Muscle of leg (tissue), 16 donors: ENCODE measurements at places on chromosomes 5 and 9.

- peak; percentile 94 for DNase-seq
These were observed 31.6 kb downstream of the ANXA2R start for GRCh38 chr5:43008363-43009153.

- no peak for DNase-seq
These were observed 53.0 kb downstream of the F2RL2 start for GRCh38 chr5:76570153-76570552.

GRCh38 chr5:136506131-136506530, 140.8 kb upstream of the TRPC7 start:
- no peak for DNase-seq

GRCh38 chr9:102225841-102226441, 487.5 kb upstream of the GRIN3A start:
- peak; percentile 1 for DNase-seq

DNA sequence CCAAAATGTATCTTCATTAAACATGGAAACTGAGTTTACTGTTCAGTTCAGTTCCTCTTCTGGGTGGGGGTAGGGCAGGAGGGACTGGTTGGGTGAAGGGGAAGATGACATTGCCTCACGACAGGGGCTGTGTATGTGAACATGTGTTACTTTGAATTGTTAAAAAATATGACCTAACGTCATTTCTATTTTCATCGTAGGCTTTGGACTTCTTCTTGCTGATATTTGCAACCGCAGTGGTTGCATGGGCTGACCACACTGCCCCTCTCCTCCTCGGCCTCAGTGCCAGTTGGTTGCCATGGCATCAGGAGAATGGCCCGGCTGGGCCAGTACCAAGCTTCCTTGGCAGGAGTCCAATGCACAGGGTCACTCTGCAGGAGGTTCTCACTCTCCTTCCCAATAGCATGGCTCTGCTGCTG, 41.5 kb downstream of the HACD4 start:
- peak; percentile 39 for DNase-seq

- no peak for DNase-seq
These were observed 228.3 kb upstream of the ZNF462 start for GRCh38 chr9:106634641-106635040.

DNA sequence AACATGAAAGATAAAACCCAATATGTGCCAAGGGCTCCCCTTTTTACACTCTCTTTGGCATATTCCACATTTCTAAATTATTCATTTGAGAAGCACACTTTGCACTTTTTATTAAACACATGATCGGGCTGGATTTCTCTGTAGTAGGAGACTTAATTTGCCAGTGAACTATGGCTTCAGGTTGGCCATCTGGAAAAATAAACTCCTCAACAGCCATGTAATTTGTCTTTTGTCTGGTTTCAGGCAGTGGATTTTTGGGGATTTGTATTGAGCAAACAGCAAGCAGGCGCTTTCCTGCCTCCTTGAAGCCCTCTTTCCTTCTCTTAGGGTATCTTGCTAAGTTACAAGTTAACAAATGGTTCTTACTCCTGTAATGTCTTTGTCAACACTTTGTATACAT, 73.0 kb upstream of the DMRTA1 start:
- DNase-seq: no peak

- DNase-seq: no peak
These were observed 237.5 kb downstream of the TRIM32 start for GRCh38 chr9:116924462-116925110.

DNA sequence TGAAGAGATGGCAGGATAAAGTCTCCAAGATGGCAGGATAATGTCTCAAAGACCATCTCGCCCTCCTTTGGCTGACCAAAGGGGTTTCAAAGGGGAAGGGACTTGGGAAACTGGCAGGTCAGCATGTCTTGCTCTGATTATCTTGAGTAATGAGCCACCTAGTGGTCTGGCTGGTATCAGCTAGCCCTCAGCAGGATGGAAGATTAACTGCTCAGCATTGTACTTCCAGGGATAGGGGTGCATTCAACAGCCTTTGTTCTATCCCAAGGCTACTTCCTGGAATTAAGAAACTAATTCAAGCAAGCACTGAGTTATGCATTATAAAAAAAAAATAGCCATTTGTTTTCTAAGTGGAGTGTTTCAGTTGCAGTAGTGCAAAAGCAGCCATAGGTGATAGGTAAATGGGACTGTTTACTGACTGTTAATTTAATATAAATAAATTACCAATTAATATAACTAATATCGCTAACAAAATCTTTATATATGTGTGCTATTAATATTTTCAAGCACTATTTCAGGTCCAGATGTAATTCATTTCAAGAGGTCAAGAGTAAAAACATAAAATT, 555.5 kb downstream of the CDH9 start:
- DNase-seq: peak; percentile 45

DNA sequence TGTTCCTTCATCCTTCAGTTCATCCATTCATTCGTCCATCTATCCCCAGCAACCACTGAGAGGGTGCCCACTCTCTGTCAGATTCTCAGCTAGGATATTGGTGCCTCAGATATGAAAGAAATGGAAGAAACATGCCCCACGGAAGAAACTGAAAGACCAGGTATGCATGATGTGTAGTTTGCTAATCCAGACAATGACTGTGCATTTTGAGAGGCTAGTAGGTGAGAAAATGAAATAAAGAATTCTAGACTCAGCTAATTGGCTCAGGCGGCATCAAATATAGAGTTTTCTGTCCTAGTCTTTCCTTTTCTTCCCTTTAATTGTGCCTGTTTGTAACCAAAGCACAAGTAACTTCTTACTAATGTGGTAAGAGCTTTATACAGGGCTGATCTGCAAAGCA, 104.7 kb downstream of the PDZD2 start:
- no peak for DNase-seq

DNA sequence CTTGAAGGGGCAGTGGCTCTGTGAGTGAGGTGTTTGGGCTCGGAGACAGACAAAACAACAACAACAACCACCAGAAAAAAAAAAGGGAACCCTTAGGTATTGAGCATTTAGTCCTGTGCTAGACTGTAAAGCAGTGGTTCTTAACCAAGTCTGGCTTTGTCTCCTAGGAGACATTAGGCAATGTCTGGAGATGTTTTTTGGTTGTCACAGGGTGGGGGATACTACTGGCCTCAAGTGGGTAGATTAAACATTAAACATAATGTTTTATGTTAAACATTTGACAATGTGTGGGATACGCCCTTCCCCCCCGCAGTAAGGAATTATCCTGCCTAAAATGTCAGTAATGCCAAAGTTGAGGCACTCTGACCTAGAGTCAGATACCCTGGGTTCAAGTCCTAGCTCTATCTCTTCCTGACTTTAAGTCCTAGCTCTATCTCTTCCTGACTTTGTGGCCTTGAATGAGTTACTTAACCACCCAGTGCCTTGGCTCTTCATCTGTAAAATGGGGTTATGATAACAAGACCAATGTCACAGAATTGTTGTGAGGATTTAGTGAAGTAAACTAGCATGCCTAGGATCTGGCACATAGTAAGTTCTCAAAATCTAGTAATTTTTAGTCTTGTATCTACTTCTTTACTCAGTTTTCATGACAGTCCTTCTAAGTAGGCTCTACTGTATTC, 1.8 kb downstream of the TRIM32 start:
- no peak for DNase-seq

GRCh38 chr9:109475526-109475925, 22.6 kb downstream of the PTPN3 start:
- peak; percentile 76 for DNase-seq

- DNase-seq: peak; percentile 32
These were observed 59.3 kb downstream of the CAST start for GRCh38 chr5:96721351-96721977.

DNA sequence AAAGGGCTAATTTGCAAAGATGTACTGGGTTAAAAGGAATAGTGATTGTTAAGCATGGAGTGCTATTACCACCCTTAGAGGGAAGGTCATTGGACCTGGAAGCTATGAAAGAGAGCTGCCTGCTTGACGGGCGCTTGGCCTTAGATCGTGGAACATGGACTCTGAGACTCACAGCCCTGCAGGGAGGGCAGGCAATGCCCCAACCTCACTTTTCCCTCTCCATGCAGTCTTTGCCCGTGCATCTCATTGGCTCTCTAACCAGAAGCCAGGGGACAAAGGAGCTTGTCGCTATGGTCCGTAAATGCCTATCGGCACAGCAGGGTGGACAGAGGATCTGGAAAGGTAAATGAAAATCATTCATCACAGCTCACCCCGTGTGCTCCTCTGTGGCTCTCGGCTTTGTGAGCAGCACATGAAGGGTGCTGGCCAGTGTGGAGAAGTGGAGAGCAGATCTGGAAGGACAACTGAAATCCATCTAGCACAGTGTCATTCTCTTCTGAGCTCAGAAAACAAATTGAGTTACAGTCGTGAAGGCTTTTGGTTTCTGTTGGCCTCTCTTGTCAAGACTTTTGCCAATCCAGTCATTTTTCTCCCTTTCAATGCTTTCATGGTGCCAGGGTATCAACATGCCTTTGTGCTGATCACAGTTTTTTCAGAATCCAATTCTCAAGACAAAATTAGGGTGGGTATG, 186.2 kb downstream of the SNX18 start:
- no peak for DNase-seq

DNA sequence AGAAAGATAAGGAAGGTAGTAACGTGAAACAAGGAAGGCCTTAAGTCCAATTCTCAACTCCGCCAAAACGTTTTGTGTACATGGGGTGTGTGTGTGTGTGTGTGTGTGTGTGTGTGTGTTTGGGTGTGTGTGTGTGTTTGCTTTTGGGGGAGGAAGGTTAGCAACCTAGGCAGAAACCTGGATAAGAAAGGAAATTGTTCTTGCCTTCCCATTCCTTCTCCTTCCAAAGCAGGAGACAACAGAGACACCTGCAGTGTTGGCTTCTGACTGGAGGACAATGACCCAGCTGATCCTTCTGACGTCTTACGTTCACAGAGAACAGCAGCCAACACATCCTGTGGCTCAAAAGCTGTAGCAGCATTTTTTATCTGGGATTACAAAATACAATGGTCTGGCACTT, 4.1 kb upstream of the CCNG1 start:
- no peak for DNase-seq

DNA sequence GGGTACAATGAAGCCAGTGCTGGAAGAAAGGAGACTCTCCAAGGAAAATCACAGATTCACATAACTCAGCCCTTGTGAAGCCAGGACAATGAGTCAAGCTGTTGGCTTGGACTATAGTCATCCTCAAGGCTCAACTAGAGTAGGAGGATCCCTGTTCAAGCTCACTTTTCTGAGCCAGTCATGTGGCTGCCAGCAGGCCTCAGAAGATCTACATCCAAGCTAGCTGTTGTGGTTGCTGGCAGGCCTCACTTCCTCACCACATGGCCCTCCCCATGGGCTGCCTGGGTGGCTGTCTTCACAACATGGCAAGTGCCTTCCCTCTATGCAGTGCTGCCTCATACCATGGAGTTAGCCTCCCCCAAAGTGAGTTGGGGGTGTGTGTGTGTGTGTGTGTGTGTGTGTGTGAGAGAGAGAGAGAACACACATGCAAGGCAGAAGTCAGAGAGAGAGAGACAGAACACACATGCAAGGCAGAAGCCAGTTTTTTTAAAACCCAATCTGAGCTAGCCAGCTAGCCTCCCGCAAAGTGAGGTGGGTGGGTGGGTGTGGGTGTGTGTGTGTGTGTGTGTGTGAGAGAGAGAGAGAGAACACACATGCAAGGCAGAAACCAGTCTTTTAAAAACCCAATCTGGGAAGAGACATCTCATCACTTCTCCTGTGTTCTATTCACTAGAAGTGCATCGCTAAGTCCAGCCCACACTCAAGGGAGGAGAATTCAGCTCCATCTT, 17.1 kb downstream of the SCAI start:
- DNase-seq: peak; percentile 98

DNA sequence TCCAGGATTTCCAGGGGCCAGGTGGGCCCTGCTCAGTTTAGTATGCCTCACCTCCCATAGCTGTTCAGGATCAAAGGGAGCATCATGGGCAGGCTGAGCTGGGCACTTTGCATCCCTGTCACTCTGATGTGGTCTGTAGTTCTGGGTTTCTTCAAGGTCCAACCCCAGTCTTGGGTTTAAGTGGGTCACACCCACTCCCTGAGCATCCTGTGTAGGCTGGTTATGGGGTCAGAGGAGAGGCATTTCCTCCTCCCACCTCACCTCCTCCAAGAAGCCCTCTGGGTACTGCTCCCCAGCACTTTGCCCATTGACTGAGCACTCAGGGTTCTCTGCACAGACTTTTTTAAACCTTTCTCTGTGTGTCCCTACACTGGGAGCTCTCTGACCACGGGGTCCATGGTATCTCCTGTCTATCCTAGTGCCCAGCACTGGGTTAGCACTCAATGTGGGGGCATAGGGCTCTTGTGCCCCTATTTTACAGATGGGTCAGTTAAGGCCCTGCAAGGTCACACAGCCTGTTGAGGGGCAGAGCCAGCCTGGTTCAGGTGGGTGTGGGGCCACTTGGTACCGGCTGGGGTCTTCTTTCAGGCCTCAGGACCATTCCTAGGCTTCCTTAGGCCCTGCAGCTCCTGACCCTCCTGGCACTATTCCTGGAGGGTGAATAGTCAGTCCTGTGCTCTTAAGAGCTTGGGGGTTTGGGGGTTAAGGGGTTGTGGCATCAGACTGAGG, 19.0 kb downstream of the CXXC5 start:
- no peak for DNase-seq

GRCh38 chr5:1555808-1556731, 32.3 kb upstream of the LPCAT1 start:
- DNase-seq: no peak

GRCh38 chr5:144203750-144204596, 33.3 kb downstream of the KCTD16 start:
- DNase-seq: peak; percentile 80

GRCh38 chr9:123058834-123059233, 25.4 kb downstream of the GPR21 start:
- DNase-seq: no peak

DNA sequence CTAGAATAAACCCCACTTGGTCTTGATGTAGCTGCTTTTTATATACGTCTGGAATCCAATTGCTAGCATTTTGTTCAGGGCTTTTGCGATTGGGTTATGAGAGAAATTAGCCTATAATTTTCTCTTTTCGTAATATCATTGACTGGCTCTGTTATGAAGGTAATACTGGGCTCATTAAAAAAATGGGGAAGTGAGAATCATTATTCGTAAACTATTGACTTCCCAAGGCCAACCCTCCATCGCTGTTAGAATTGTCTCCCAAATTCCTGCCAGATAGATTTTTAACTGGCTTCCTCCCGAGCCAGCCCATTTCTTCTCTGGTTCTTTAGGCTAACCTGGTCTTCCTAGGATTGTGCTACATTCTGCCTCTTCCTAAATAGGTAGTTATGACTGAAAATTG, 35.9 kb upstream of the GRPEL2 start:
- no peak for DNase-seq

DNA sequence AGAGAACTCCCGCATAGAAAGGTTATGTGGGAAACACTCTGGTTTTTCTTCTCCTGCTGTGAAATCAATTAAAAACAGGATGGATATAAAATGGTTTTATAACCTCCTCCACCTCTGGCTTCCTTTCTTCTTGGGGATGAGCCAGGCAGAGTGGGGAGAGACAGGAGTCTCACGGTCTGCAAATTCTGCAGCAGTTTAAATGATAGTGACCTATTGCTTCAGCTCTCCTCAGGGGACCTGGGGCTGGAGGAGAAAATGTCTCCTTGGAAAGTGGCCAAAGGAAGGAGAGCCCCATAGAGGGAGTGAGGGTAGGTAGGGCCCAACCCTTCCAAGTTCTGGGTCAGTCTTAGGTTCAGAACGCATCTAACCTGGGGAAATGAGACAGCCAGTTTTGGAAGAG, 118.8 kb downstream of the MTX3 start:
- peak; percentile 94 for DNase-seq

- DNase-seq: peak; percentile 94
These were observed 73.9 kb downstream of the ACTBL2 start for GRCh38 chr5:57408714-57409113.

GRCh38 chr5:6822556-6823343, 109.5 kb downstream of the TENT4A start:
- DNase-seq: no peak

GRCh38 chr5:125251703-125252102, 505.3 kb upstream of the ZNF608 start:
- no peak for DNase-seq
